T follicular helper cell (primary cell): ENCODE measurements at places on chromosomes 7 and 10.

- no peak for DNase-seq
Observed at GRCh38 chr7:43077285-43077684, 35.2 kb upstream of the HECW1 start.

- DNase-seq, result no peak
Observed at GRCh38 chr7:4202154-4202736, 479.9 kb upstream of the FOXK1 start.

DNA sequence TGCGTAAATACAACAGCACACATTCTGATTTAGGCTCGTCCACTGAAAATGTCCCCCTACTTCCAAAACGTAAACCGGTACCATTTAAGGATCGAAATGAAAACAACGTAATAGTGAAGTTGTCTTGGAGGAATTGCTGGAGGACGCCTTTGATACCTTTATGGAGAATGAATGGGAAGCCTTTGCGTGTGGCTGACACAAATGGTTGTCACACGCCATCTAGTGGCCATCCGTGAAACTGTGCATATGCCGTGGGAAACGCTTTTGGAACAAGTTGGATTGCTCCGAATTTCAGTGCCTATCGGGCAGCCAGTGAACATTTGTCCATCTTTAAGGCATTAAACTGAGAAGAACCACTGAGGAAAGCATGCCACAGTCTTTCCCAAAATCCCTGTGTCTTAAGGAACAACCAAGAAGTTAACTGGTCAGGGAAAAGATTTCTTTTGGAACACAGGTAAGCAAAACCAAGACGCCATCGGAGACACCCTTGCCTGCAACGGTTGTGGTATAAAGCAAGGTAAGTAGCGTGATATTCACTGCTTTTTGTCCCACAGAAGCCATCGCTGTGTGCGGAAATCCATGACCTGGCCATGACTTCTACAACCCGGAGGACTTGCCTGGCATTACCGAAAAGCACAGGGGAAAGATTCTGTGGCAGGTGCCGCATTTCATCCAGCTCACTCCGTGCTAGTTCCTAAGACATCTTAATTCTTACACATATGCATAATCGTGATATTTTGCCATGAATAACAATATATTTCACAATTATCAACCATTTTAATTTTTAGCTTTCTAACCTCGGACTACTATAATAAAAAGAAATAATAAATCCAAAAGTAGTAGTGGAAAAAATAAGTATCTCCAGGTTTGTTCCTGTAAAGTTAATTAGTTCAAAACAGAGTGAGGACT, 100.6 kb downstream of the FAM204A start:
- DNase-seq, result peak; percentile 41

DNA sequence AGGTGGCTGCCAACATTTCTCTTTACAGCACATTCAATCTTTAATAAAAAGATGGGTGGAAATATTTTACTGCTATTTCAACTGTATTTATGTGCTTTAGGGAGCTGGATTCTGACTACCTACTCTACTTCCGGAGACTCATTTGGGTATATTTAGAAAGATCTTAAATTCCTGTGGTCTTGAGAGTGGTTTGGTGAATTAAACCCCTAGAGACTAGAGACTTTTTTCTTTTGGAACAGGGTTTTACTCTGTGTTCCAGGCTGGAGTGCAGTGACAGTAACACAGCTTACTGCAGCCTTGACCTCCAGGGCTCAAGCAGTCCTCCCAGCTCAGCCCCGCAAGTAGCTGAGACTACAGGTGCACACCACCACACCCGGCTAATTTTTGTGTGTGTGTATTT, 79.0 kb upstream of the HABP2 start:
- DNase-seq, result no peak

DNA sequence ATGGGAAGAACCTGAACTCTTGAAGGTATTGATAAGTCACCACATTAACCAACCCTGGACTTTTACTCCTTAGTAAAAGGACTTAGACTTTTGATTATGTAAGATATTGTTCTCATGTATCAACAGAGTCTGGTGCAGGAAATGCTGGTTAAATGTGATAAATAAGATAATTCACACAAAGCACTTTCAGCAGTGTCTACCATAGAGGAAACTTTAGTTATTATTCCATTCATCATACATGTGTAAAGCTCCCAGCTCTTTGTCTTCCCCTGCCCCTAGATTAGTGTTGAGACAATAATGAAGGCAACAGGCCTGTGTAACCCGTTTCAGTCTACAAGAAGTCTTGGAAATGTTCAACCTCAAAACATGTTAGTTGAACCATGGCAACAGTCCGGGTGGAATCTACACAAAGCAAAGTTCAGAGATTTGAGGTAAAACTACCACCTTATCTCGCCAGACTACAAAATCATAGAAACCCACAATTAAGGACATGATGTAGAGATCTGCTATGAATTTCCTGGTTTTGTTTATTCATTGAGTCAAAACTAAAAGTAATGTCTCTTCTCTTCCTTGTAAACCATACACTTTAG, 109.9 kb upstream of the ADO start:
- no peak for DNase-seq

DNA sequence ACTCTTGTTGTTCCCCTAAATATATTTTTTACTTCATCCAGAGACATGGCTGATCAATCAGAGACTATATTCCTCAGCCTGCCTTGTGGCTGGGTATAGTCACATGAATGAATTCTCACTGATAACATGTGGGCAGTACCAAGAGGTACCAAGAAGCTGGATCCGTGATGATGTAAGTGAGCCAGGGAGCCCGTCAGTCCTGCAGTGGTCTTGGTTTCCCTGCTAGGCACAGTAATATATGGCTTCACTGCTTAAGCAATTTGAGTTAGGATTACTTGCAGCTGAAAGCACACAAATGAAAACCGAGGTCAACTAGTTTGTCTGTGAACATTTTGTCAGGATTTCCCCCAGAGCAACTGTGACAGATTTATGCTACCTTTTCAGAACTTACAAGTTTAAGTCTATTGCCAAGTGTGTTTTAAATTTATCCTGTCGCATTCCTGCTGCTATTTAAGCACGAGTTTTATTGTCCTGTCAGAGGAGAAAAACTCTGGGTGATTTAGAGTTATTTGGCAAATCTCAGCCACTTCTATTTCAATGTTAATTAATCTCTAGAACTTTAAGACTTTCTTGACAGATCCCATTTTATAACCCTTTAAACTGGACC, 381.8 kb downstream of the PHF14 start:
- no peak for DNase-seq

GRCh38 chr7:141074162-141074991, 513 bp downstream of the TMEM178B start:
- no peak for DNase-seq

GRCh38 chr10:119222966-119223386, 15.6 kb downstream of the GRK5 start:
- no peak for DNase-seq

DNA sequence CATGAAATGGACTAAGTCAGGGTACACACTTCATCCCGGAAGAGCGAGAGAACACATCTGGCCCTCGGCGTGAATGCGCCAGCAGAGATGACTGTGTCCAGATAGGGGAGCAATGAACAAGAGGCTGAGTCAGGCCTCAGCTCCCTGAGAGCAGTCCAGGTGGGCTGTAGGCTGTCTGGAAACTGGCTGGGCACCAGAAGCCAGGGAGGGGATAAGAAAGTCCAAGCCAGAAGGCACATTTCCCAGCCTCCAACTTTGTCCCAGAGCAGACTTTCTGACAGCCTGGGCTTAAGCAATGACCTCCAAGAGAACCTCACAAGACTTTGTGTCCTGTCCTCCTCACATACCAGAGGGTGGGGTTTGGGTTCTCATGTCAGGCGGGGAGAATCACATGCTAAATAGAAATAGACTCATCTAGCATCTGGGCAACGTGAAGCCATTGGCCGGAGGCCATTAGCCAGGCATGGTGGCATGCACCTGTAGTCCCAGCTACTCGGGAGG, 157.2 kb downstream of the ARHGAP12 start:
- no peak for DNase-seq

DNA sequence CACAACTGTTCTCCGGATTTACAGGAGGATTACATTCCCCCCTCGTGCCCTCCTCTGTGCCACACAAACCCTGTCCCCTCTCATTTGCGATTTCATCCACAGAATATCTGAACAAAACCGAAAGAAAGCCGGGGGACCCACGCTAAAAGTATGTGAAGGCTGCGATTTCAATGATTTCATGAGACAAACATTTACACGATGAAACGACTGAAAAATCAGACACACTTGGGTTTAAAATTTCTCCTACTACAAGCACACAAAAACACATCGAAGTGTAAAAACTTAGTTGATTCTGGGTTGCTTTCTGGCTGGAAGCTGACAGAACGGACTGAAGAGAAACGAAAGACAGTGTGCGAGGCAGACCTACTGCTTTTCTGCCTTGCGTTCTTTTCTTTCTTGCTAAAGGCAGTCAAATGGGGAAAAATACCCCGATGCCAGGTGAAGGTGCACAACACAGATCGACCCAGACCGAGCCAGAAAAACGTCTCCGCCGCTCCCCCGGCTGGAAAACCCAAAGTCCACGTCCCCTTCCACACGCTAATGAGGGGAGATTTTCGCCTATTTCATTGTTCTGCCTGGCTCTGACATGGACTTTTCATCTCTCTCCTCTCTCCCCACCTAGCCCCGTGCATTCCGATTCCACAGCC, 1.2 kb downstream of the HIPK2 start:
- DNase-seq, result no peak

- no peak for DNase-seq
Observed at GRCh38 chr10:103709341-103709920, 145.9 kb downstream of the SH3PXD2A start.
